ENCODE measurements at places on chromosomes 12 and 14.

GRCh38 chr14:65071544-65071943 lies 30.8 kb downstream of the MAX start:
- no peak for DNase-seq

GRCh38 chr12:106766393-106766826 lies 8.1 kb upstream of the RIC8B start:
- no peak for DNase-seq

DNA sequence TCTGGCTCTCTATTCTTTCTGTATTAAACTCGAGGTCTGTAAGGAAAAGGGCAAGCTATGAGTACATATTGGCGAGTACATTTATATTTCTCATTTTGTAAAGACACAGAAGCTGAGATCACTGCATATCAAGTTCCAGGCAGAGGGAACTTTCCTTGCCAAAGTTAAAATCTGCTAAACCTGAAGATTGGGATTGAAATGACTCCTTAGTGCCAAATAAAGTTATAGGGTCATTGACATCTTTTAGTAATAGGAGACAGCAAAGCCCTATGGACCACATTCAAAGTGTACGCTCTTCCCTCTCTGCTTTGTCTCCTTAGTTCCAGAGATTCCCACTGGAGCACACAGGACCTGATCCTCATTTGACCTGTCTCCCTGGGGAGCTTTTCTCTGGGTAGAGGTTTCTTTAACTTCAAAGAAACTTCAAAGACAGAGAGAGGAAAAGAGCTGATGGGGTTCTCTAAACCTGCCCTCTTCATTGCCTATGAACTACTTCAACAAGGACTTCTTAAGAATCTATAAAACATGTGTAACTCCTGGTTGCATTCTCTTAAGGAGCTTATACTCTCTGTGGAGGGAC lies 42.6 kb upstream of the PTPRR start:
- no peak for DNase-seq

DNA sequence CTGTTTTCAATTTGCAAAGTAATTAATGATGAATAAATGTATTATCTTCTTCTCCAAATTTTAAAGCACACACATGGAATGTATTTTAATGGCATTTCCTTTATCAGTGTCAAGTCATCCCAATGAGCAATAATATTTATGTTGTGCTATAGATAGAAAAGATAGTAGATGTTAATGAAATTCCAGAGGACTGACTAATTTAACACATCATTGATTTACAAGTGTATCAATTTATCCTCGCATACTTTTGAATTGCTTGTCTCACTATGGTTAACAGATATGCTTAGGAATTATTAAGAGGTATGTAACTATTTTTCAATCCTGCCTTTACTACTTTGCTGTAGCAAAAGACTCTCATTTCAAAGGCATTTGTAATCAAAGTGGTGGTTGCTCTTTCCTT lies 842.9 kb downstream of the SLC6A15 start:
- DNase-seq = no peak

DNA sequence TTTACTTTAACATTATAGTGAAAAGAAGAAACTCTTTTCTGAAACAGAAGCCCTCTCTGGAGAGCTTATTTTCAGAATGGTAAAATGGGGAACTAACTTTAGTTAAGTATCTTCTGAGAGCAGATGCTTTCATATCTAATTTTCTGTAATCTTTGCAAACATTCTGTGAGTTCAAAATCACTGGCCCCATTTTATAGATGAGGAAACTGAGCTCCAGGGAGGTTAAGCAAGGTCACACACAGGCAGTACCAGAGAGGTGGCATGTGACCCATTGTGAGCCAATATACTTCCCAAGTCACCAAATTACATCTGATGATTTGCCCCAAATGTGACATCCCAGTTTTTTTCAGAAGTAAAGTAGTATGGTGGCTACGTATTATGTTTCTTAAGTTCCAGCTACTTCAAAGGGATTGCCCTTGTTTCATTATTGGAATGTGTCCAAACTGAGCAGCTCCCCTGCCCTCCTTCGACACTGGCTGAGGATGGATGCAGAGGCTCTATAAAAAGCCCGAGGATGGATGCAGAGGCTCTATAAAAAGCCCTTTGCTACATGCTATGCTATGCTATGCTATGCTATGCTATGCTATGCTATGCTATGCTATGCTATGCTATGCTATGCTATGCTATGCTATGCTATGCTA lies 36.2 kb upstream of the NUDT4 start:
- DNase-seq = no peak

DNA sequence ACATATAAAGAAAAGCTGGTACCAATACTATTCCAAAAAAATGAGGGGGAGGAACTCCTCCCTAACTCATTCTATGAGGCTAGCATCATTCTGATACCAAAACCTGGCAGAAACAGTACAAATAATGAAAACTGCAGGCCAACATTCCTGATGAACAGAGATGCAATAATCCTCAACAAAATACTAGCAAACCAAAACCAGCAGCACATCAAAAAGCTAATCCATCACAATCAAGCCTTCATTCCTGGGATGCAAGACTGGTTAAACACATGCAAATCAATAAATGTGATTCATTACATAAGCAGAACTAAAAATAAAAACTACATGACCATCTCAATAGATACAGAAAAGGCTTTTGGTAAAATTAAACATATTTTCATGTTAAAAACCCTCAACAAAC lies 281.3 kb downstream of the KCNH5 start:
- no peak for DNase-seq

DNA sequence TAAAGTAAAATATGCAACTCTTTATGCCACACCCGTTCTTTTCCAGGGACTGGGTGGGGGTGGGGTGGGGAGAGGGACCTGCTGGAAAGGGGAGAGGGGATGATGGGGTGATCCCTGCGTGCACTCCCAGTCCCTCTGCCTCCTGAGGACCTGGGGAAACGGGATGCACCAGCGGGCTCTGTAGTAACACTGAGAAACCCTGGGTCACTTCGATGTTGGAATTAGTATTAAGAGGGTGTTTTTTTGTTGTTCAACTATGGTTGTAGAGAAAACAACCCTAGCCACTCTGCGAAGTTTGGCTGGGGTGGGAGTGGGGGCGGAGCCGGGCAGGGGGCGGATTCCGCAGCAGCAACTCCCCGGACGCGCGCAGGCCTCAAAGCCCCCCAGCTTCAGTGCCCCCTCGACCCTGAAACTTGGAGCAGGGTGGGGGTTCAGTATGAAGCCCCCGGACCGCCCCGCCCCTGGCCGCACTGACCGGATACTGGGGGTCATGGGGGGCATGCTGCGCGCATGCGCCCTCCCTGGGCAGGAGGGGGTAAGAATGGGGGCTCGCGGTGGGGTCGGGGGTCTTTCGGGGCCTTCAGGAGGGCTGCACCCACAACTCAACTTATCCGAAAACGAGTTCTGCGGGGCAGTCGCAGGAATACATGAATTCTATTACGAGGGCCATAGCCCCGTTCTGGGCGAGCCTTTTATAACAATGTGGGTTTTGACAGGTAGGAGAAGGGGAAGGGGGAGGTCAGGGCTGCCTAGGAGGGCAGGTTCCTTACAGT lies 1.3 kb upstream of the ARHGEF25 start:
- DNase-seq = no peak

DNA sequence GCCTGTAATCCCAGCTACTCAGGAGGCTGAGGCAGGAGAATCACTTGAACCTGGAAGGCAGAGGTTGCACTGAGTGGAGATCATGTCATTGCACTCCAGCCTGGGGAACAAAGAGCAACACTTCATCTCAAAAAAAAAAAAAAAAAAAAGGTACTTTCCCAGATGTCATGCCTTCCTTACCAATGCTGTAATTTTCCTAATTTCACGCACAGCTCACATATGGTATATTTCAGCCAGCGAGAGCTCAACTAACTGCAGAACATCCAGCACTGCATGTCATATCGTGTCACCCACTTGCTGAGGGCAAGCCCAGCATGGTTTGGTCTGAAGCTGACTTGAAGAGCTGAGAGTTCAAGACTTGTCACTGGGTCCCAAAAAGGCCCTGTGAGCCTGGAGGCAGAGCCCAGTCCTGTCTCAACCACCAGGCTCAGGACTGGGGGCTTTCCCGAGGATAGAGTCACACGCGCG lies 29.0 kb downstream of the NFKBIA start:
- no peak for DNase-seq

- DNase-seq = no peak
Measured at GRCh38 chr12:54251667-54252284, 28.1 kb downstream of the CBX5 start.

- DNase-seq = no peak
Measured at GRCh38 chr12:19121449-19122018, 8.0 kb upstream of the PLEKHA5 start.

DNA sequence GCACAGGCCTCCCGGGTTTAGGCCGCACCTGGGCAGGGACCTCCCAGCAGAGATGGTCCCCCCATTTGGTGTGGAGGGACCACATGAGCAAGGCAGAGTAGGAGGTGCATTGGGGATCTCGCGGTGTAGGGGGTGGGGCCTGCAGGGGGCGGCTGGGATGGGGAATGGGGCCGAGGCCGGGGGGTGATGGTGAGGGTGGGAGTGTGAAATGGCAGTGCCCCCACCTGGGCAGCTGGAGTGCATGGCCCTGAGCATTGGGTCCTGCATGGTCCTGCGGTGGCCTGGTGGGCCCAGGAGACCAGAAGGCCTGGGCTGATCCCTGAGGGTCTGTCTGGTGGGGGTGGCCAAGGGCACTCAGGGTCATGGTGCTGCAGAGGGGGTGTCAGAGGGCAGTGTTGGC lies 111.8 kb downstream of the KIF26A start:
- no peak for DNase-seq

- DNase-seq = peak; percentile 91
Measured at GRCh38 chr12:104750061-104750460, 208.0 kb downstream of the SLC41A2 start.

- no peak for DNase-seq
Measured at GRCh38 chr12:59357811-59358210, 238.0 kb upstream of the SLC16A7 start.
